Left ventricle myocardium superior (tissue), 1 donor: ENCODE measurements at places on chromosomes 5 and 9. TPM values are rescaled to one million over a fixed set of nuclear protein-coding genes. Genes with fewer than 3 reads are reported as not detected.

NUDT2 gene
- total RNA-seq: 19.6 TPM

GAS1 gene
- total RNA-seq: 19.7 TPM

AIF1L gene
- 22.9 TPM for total RNA-seq

PSAT1 gene
- total RNA-seq: 0.79 TPM

RNF183 gene
- total RNA-seq: not detected
